SW 1271 (cell line): ENCODE measurements at places on chromosomes 5 and 9.

DNA sequence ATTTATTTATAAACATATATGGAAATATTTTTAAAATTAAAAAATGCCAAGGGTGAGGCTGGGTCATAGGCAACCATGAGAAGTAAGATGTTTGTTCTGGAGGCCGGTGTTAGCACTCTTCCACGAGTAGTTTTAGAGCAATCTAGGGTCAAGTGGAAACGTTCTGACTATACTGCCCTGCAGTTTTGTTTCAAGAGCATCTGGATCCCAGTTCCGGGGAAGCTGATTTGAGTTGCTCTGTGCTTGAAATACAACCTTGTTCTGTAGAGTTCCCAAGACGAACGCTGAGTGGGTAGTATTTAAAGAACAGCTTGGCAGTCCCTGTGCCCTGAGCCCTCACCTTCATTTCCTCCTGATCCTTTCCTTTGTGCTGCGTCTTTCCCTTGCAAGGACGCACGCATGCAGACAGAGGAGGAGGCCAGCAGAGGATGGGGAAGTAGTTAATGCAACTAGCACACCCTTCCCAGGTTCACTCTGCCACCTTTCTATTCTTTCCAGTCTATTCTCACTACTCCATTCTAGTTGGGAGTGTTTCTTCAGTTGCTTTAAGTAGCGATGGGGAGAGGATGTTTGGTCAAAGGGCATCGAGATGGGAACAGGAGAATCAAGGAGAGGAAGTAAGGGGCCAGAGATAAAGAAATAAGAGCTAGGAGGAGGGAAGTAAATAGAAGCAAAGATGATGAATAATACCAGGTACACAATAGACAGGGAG lies 68.3 kb upstream of the ZSWIM6 start:
- DNase-seq: no peak

DNA sequence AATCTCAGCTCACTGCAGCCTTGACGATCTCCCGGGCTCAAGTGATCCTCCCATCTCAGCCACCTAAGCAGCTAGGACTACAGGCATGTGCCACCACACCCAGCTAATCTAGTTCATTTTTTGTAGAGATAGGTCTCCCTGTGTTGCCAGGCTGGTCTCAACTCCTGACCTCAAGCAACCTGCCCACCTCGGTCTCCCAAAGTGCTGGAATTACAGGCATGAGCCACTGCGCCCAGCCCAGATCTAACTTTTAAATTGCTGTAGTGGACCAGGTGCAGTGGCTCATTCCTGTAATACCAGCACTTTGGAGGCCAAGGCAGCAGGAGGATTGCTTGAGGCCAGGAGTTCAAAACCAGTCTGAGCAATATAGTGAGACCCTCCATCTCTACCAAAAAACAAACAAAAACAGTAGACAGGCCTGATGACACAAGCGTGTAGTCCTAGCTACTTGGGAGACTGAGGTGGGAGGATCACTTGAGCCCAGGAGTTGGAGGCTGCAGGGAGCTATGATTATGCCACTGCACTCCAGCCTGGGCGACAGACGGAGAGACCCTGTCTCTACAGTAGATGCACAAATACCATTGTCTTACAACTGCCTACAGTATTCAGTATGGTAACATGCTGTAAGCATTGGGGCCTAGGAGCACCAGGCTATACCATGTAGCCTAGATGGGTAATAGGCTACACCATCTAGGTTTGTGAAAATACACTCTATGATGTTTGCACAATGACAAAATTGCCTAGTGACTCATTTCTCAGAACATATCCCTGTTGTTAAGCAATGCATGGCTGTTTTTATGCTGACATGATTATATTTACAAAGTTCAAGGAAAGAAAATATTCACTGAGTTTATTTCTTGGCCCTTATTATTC lies 1.5 kb upstream of the SIT1 start:
- no peak for DNase-seq

DNA sequence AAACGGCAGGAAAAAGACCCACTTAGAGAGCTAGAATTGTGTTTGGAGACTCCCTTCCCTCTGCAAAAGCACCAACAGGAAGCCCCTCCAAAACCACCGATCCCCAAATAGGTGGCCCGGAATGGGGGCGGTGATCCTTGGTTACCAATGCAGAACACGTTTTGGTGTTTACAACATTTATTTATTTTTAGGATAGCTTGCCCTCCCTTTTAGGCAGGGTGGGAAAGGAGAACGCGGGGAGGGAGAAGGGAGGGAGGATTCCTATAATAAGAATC lies 579 bp upstream of the NTRK2 start:
- DNase-seq: no peak

- DNase-seq: no peak
Measured at GRCh38 chr9:109166771-109167601, at the start of gene FRRS1L. TSS of gene FRRS1L (minus strand) at chr9:109167249. CDS start at chr9:109167138, 111 bp downstream.

GRCh38 chr5:155260798-155261197 lies 247.2 kb downstream of the KIF4B start:
- DNase-seq: no peak

- no peak for DNase-seq
Measured at GRCh38 chr5:50663636-50664035, 2.8 kb upstream of the PARP8 start.

GRCh38 chr9:97958812-97959511 lies 21.0 kb upstream of the HEMGN start:
- DNase-seq: no peak

DNA sequence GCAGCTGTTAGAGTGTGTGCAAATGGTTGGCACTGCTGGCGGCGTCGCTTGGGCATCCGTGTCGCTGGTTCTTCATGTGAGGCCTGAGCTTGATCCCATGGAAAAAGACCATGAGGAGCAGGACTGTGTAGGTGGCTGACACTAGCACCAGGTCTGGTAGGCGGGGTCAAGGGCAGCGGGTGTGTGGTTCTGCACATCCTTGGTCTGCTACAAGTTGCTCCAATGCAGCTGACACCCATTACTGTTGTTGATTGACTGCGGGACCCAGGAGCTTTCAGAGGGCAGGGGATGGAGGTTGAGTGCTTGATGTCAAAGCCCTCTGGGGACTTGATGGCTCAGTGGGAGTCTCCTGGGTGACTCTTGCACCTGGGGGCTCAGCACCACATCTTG lies 29.0 kb upstream of the PITX1 start:
- no peak for DNase-seq

GRCh38 chr5:148687427-148687826 lies 33.1 kb upstream of the HTR4 start:
- DNase-seq: peak; percentile 26

DNA sequence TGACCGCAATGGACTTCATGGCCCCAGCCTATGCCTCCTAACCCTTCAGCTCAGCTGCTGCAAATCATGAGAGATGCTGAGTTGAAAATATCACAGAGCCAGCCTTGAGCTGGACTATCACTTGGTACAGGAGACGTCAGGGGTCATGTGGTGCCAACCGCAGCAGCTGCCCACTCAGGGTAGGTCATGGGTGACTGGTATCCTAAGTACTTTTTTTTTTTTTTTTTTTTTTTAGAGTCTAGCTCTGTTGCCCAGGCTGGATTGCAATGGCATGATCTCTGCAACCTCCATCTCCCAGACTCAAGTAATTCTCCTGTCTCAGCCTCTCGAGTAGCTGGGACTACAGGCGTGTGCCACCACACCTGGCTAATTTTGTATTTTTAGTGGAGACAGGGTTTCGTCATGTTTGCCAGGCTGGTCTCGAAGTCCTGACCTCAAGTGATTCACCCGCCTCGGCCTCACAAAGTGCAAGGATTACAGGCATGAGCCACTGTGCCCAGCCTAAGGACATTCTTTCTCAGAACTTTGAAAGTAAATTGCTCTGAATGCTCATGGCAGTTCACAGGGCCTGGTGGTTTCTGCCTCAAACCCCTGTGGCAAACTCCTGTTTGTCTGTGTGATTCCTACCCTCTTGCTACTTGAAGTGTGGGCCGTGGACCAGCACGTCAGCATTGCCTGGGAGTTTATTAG lies 21.3 kb downstream of the WWC1 start:
- DNase-seq: no peak

DNA sequence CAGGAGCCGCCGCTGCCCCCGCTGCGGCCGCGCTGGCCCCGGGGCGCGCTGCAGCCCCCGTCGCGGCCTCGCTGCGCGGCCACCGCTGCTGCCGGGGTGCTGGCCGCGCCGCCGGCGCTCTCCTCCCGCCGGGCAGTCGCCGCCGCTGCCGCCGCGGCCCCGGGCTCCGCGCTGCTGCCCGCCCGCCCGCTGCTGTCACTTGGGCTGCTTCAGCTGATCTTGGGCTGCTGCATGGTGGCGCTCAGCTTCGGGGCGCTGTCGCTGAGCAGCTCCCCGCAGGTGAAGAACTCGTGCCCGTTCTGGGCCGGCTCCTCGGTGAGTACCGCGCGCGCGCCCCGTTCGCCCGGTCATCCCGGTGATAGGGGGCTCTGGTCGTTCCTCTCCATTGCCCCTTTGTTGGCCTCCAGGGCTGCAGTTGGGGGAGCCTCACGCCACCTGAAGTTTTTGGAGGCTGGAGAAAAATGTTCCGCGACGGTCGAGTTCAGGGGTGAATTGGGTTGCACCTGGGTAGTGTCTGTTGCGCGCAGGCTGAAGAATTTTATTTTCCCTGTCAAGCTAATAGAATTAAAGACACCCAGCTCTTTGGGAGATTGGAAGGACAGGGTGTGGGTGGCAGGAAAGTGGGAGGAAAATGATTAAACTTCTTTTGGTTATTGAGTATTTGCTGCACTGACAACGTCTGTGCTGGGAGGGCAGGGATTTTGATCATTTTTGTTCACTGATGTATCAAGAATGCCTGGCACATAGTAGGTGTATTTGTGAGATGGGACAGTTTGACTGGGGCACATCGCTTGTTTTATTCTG lies 596 bp downstream of the ENTREP1 start:
- DNase-seq: no peak

GRCh38 chr9:10930081-10930480 lies 317.3 kb upstream of the PTPRD start:
- DNase-seq: no peak

- DNase-seq: no peak
Measured at GRCh38 chr9:128124451-128124850, 3.1 kb downstream of the PTGES2 start.

- DNase-seq: no peak
Measured at GRCh38 chr9:89935801-89936200, 331.0 kb downstream of the GADD45G start.

- DNase-seq: no peak
Measured at GRCh38 chr9:116074658-116075057, 78.9 kb upstream of the PAPPA start.

GRCh38 chr9:31588006-31588405 lies 796.4 kb upstream of the ACO1 start:
- DNase-seq: no peak
